ENCODE measurements at places on chromosomes 4 and X. TPM values are rescaled to one million over a fixed set of nuclear protein-coding genes. Genes with fewer than 3 reads are reported as not detected.

- peak; percentile 36 for DNase-seq
These were observed 200.6 kb downstream of the BCOR start for GRCh38 chrX:39896951-39897740.

DNA sequence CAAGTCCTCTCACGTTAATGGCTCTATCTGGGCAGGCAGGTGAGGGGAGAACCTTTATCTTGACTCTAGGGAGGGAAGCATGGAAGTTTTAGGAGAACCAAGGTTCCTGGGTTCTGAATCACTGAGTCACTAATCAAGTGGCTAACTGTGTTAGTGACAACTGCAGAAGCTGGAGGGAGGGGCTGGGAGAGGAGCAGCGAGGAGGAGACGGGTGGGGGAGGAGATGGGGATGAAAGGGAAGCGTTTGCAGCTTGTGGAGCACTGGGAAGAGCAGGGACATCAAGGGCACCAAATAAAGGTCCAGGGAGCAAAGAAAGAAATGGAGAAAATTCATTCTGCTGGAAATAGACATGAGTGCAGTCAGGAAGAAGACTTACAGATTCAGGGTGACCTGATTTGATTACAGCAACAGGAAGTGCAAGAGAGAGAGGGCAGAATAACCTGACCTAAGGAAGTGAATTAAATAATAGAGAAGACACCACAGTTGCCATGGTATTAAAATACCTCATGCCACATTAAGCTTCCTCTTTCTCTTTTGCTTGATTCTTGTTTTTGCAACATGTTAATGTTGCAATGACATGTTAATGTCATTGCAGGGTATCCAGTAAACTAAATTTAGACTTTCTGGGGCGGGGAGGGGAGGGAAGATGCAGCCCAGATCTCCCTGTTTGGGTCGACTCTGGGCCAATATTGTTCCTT is 4.5 kb upstream of the SETD7 start:
- no peak for DNase-seq

- DNase-seq: no peak
These were observed 561 bp downstream of the IRAK1 start for GRCh38 chrX:154019061-154019621.

DNA sequence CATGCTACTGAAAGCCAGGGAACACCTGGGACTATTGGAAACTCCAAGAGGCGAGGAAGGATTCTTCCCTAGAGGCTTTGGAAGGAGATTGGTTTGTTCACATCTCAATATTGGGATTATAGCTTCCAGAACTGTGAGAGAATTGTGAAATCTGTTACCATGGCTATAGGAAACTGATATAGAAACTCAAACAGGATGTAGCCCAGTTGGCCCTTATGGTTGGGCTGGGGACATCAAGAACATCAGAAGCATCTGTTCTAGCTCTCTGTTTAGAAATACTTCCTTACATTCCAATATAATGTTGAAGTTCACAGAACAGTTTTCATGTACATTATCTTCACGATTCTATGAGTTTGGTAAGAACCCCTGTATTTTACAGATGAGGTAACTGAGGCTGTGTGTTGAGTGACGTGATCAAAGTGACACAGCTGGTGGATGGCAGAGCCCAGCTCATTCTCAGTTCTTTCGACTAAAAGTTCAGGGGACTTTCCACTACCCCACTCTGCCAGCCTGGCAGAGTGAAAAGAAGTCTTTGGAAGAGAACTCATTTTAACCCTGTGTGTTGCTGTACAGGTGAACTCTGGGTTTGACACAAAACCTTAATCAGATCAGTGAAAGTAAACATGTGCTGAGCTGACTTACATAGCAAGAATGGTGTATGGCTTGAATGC is 183.0 kb downstream of the GBA3 start:
- DNase-seq: no peak

- DNase-seq: no peak
These were observed 33.4 kb downstream of the ASIC5 start for GRCh38 chr4:155832664-155833063.

DNA sequence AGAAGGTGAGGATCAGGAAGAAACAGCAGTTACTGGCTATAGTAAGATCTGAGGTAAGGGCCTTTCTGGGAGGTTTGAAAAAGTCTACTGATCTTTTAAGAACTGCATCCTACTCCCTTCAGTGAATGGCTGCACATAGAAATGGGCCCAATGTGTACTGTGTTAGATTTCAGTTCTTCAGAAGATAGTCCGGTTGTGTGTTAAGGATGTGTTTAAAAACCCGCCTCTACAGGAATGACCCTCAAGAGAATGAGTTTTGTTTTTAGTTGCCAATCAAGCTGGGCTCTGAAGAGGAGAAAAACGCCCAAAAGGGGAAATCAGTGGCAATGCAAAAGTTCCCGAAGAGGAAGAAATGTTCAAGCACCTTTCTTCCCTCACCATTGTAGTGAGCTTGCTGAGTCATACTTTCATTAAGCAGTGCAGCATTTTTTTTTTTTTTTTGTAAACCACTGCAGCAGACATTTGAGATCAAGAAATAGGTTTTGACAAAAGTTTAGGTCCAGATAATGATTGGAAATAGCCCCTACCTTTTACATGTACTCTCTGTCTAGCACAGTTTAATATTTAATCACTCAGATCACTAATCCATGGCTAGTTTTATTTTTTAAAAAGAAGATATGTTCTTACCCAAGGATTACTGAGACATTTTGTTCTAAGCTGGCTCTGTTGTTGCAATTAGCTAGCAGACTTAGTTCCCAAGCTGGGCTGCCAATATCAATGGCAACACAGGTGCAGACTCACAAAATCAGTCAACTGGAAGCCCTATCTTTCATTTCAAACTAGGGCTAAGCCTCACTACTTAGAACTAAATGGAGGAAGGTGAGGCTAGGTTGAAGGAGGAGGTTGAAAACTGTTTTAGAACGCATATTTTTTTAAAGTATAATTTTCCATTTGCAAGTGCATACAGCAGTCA is 7.0 kb upstream of the TRPC5OS start:
- DNase-seq: no peak

DNA sequence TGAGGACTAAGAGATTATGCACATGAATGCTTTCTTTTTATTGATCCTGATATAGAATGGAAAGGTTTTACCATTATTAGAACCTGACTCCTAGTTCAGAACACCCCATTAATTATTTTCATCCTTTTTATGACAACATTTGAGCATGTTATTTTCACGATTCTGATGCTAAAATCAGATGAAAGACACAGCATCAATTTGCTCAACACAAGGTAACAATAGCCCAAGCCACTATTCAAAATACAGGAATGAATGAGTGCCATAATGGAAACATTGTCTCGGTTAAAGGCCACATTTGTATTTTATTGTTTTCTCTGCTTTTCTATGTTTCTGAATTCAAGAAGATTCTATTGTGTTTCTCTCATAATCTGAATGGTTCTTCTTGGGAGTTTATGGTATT is 126.3 kb upstream of the POF1B start:
- DNase-seq: no peak

GRCh38 chrX:64338296-64338695 is 57.0 kb downstream of the MTMR8 start:
- no peak for DNase-seq

GRCh38 chr4:154586296-154587033 is 4.1 kb downstream of the FGA start:
- no peak for DNase-seq

GRCh38 chrX:149870840-149871239 is 10.1 kb upstream of the MAGEA8 start:
- DNase-seq: no peak

- no peak for DNase-seq
These were observed 241.3 kb upstream of the SFRP2 start for GRCh38 chr4:154030152-154030551.

The NEUROG2 gene
- not detected for total RNA-seq

The PDLIM3 gene
- total RNA-seq: 319 TPM

The PFKFB1 gene
- total RNA-seq: 2.5 TPM

All from left cardiac atrium (tissue), 4 donors.